Skin of body (tissue), 3 donors: ENCODE measurements at places on chromosomes 4 and X. TPM values are rescaled to one million over a fixed set of nuclear protein-coding genes. Genes with fewer than 3 reads are reported as not detected.

The TRMT10A gene
- 6.9 TPM for total RNA-seq

The DCAF16 gene
- 28.0 TPM for total RNA-seq

DNA sequence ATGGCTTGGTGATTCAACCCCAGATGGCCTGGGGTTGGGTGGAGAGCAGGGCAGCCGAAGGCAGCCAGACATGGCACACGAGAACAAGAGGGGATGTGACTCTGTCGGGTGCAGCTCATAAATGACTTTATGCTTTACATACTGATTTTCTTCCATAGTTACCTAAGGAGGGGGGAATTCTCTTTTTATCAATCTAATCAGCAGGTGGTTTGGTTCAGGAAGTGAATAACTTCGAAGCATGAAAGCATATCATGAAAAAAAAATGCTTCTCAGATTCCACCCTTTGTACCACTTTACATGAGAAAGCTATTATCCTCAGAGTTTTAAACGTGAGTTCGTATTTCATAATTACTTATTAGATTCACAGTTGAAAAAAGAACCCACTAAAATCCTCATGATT, 908.9 kb upstream of the LCORL start:
- DNase-seq = no peak

GRCh38 chrX:96446524-96446923, 238.1 kb upstream of the DIAPH2 start:
- DNase-seq = no peak

- no peak for DNase-seq
Measured at GRCh38 chr4:135122457-135122856, 920.9 kb upstream of the PABPC4L start.

DNA sequence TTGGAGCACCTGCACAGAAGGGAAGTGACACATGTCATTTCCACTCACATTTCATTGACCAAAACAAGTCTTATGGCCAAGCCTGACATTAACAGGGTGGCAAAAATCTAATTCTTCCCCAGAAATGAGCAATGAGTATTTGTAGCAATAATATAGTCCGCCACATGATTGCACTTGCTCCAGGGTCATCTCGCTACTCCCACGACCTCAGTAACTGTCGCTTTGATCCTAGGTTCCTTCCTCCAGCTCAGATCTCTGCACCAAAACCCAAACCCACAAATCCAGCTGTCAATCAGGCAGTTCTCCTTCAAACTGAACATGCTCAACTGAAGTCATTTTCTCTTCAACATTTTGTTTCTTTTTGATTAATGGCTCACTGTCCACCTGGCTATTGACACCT, 25.2 kb upstream of the PTTG2 start:
- DNase-seq = no peak

DNA sequence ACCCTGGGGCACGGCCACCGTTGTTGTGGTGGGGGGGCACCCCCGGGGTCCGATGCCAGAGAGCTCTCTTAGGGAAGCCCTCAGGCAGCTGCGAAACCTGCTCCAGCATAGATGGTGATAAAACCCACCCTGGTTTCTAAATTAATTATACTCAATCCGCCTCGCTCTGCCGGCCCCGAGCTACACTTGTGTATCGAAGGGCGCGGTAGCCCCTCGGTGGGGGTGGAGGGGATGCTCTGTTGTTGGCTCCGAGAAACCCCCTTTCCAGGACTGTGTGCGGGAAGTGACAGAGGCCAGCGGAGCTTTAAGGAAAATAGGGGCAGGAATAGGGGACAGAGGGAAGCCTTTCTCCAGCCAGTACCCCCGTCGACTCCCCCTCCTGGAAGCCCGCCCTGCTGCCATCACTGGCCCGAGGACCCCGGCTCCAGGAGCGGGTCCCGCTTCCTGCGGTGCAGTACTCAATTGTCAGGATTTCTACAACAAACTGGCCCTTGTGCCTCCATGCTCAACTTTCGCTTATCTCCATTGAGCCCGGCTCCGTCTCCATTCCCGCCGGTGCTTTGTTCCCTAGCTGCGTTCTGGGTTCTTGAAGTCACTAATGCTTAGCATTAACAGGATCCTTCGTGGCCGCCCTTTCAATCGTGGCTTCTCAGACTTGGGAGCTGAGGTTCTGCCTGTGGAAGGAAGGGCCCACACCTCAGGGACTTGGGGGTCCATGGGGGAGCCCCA, 408.2 kb downstream of the BCOR start:
- DNase-seq = no peak

DNA sequence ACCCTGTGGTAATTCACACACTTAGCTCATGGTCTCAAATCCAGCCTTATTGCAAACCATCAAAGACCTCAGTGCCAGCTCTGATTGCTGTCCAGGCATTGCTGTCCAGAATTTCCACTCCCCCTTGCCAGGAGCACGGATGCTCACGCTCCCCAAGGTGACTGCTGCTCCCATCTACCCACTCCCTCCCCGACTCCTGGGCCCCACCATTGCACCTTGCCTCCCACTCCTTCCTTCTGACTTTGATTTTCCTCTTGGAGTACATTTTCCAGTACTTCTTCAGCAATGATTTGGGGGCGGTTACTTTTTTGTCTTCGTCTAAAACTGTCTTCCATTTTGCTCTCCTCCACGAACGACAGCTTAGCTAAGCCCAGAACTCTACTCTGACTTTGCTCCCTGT, 11.5 kb downstream of the ZFYVE28 start:
- no peak for DNase-seq

The ZAR1 gene
- total RNA-seq = 0.20 TPM

DNA sequence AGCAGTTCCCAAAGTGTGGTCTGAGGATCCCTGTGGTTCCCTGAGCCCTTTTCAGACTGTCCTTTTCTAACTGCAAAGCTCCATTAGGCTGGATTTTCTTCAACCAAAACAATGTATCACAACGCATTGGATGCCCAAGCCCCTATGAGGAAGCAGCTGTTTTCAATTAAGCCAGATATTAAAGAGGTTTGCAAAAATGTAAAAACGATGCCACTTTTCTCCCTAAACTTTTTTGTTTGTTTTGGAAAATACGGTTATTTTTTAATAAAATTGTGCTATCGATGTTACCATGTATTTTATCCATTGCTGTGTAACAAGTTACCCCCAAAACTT, 170.4 kb upstream of the BCOR start:
- DNase-seq = no peak

DNA sequence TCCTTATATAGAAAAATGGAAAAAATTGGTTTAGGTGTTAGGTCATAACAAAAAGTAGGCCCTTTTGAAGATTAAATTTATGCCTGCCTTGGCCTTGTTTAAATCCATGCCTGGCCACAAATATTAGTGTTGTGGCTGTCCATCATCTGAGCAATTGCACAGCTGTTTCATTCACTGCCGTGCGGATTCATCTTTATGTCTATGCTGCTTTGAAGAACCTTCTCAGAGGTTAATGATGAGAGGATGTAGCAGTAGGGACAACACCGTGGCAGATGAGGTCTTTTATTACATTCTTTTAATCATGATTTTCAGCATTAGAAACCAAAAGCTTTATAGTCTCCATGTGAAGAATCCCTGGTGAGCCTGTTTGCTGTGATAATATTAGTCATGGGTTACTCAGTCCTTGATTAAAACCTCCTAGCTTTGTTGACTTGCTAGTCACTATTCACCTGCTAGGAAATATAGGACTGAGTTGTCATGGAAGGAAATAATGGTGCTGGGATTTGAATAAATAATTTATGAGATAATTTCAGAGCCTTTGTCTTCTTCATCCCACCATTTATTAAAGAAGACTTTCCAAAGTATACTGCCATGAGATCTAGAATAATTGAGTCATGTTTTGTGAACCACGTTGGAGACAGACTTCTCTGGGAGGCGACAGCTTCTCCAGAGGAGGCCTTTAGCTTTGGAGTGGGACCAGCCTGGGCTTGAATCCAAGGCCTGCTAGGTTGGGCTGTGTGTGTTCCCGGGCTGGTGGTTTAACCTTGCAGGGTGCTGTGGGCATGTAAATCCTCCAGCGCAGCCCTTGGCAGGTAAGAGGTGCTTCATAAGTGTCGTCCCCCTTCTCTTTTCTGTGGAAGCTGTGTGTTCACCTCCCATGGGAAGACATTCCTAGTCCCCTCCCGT, 53.5 kb downstream of the PTTG2 start:
- DNase-seq = no peak

- DNase-seq = no peak
Measured at GRCh38 chrX:63349307-63349706, 1.8 kb downstream of the SPIN4 start.

The GALNTL6 gene
- 0.99 TPM for total RNA-seq

The RXFP1 gene
- total RNA-seq = 0.39 TPM

- no peak for DNase-seq
Measured at GRCh38 chrX:153873282-153874084, 12.5 kb downstream of the L1CAM start.

DNA sequence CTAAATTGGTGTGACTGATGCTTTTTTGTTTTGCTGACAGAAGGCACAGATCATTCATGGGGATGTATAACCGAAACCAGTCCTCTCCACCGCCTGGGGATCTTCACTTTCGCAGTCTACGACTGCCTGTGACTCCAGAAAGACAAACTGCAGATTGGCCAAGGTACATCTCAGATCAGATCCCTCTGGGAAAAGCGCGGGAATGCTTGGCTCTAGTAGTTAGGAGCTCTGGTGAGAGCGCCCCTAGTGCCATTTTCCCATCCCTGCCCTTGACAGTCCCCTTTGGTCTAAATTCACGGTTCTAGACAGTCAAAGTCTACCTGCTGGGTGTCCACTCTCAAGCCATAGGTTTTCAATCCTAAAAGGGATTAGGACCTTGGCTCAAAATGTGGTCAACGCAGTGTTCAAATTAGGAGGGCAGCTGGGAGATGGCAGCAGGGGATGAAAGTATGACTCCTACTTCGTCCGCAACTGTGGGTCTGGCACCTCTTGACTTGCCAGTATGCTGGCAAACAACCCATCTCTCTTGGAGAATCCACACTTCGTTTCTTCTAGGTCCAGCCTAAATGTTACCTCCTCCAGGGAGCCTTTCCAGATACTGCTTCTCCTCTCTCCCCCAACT, 6.9 kb upstream of the HAND2 start:
- no peak for DNase-seq

The ASB5 gene
- total RNA-seq = 18.6 TPM

- DNase-seq = no peak
Measured at GRCh38 chrX:2898846-2899512, 30.2 kb downstream of the ARSD start.

DNA sequence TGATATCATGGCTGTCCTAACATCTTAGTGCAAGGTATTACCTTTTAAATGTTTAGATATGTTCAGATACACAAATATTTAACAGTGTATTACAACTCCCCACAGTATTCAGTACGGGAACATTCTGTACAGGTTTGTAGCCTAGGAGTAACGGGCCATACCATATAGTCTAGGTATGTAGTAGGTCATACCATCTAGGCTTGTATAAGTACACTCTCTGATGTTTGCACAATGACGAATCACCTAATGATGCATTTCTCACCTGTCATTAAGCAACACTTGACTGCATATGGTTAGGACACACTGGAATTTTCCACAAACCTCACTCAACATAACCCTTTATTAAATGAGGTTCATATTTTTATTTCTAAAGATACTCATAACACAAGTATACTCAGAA, 67.7 kb downstream of the THOC2 start:
- no peak for DNase-seq

The FAM9B gene
- total RNA-seq = not detected

The C4orf36 gene
- total RNA-seq = 1.9 TPM
